ENCODE measurements at places on chromosomes 11 and 22. TPM values are rescaled to one million over a fixed set of nuclear protein-coding genes. Genes with fewer than 3 reads are reported as not detected.

GRCh38 chr11:47317064-47317828, 35.3 kb downstream of the MYBPC3 start:
- DNase-seq: no peak

- no peak for DNase-seq
Observed at GRCh38 chr22:41562461-41562860, 1.7 kb downstream of the CSDC2 start.

GRCh38 chr11:73509188-73509587, 88.7 kb downstream of the FAM168A start:
- DNase-seq: no peak

GRCh38 chr11:392102-392777, 1.8 kb upstream of the PKP3 start:
- peak; percentile 79 for DNase-seq

DNA sequence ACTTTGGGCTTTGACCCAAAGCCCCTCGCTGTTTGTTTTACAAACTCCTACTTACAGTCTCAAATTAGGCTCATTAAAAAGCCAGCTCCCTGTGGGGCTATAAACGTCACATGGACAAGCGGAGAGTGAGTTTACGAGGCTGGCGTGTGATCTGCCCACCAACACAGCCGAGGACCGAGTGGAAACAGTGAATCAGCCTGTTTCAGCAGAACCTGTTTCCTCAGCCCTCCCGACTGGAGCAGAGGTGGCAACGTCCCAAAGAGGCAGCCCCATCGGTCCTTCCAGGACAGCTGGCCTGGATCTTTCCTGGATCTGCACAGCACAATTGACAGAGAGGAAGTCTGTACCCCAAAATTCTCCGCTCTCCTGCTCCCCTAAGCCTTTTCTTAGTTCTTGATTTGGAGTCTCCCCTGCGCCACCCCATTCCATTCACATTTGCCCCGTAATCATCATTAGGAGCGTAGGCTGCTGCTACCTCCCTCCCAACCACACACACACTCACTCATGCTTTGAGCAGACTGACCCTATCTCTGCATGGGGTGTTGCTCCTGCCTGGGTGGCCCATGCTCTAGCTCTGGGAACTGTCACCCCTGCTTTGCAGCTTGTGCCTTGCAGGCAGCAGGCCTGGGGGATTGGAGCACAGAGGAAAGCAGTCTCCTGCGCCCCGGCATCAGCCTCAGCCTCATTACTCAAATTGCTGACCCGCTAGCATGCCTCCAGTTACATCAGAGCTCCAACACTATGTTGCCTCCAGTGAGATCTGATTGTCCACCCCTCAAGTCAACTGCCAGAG, 117.8 kb downstream of the NAT10 start:
- no peak for DNase-seq

- DNase-seq: no peak
Observed at GRCh38 chr22:26239581-26239980, 70.3 kb downstream of the SEZ6L start.

- DNase-seq: peak; percentile 86
Observed at GRCh38 chr22:43151251-43152002, at the start of gene TSPO. Gene TSPO, plus strand, starts transcription at chr22:43151559. Its CDS starts 7,680 bp downstream, at chr22:43159239.

The TRIM48 gene
- not detected for total RNA-seq

Measured in upper lobe of left lung (tissue), 6 donors.